Mucosa of descending colon (tissue), 3 donors: ENCODE measurements at places on chromosomes 7 and 10.
A peak's percentile ranks its signal among the peaks of the same experiment; 100 is the strongest.

DNA sequence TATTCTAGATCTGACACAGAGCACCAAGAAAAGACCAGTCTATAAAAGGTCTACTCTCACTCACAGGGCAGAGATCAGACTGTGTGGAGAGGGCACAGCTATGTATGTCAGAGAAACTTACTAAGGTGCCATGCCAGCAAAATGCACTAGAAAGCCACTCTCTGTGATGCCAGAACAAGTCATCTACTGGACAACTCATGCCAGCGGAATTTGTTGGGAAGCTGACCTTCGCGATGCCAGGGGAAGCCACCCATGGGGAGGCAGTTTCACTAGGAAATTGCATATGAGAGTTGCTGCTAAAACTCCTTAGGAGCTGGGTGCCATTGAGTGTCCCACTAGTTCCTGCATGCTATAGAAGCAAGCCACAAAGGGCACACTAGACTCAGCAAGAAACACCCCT, 58.5 kb downstream of the MICU1 start:
- no peak for DNase-seq

DNA sequence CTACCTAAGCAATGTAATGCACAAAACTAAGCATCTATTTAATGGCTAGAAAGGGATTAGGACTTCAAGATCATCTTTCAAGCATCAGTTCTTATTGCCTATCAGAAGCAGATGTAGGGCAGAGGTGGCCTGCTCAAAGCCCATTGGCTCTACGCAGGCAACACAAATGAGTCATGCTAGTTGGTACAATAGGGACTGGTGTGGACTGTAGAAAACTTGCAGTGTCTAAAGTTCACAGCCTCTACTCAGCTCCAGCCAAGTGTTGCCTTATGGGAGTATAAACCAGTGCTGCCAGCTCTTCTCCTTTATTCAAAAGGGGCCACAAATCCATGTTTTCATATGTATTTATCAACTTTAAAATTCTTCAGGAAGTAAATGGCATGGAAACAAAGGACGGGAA, 31.7 kb downstream of the ASAH2 start:
- no peak for DNase-seq

DNA sequence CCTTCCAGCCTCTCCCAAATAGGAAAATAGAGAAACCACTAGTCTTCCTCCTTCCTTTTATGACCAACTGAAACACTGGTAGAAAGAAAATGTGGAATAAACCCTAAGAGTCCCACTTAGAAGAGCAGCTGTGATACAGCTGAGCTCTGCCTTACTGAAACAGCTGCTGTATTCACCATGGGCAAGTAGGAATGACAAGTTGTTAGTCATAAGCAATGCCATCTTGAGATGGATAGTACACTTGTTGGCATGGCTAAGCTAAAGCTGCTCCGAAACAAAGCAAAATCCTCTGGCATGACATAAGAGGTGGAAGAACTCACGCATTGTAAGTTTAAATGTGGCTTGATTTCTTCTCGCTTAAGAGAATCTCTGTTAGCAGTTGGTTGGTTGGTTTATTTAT, 48.3 kb upstream of the TMEM236 start:
- DNase-seq: no peak

DNA sequence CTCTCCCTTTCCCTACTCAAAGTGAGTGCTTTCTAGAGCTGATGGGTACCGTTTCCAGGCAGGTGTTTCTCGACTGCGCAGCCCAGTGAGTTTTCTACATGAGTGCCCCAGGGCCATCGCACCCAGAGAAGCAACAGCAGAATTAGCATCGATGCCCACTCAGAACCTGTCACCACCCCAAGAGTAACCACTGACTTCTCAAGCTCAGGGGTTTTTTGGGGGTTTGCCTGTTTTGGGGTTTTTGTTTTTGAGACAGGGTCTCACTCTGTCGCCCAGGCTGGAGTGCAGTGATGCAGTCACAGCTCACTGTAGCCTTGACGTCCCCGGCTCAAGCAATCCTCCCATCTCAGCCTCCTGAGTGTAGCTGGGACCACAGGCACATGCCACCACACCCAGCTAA, 25.7 kb downstream of the SNX8 start:
- DNase-seq: no peak

DNA sequence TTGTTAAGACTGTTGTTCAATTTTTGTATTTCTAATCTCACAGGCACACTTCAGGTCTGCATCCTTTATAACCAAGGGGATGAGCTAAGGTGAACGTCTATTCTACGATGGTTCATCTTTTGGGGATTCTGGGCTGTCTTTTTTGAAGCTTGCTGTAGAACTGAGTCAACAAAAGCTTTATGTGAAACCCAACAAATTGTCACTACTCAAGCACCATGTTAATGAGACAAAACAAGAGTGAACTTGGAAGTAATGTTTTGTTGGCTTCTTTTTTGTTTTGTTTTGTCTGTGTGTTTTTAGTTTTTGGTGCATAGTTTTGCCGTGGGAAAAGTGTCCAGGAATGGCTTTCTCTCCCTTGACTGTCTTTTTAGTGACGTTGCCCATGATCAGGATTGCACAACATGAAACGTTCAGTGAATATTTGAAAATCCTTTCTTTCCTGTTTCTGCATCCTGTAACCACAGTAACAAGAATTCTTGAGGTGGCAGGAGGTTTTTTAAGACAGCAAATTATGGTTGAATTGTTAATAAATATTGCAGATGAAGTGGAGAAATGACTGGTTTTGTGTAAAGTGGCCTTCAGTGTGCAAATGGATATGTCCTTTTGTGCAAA, 65.6 kb downstream of the WIPF3 start:
- DNase-seq: no peak

DNA sequence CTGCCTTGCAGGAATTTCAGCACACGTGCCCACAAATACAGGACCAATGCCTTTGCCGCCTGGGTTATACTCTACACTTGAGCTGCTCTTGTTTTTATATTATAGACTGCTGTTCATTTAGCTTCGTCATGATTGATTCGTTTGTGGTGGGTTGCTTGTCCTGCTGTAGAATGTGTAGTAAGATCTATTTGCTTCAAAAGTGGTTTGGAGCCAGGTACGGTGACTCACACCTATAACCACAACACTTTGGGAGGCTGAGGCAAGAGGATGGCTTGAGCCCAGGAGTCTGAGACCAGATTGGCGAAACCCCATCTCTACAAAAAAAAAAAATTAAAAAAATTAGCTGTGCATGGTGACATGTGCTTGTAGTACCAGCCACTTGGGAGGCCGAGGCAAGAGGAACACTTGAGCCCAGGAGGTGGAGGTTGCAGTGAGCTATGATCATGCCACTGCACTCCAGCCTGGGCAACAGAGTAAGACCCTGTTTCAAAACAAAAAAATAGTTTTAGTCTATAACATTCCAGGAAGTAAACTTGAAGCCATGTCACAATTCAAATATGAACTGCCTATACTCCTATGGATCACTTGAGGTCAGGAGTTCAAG, 9.0 kb upstream of the RHBDD2 start:
- DNase-seq: no peak

- DNase-seq: peak; percentile 84
Observed at GRCh38 chr7:27143023-27143949, at the start of gene HOXA5. HOXA5 (minus strand) TSS chr7:27143681; CDS start chr7:27143607, 74 bp downstream.
